ENCODE measurements at places on chromosomes 6 and 20. TPM values are rescaled to one million over a fixed set of nuclear protein-coding genes. Genes with fewer than 3 reads are reported as not detected.

DNA sequence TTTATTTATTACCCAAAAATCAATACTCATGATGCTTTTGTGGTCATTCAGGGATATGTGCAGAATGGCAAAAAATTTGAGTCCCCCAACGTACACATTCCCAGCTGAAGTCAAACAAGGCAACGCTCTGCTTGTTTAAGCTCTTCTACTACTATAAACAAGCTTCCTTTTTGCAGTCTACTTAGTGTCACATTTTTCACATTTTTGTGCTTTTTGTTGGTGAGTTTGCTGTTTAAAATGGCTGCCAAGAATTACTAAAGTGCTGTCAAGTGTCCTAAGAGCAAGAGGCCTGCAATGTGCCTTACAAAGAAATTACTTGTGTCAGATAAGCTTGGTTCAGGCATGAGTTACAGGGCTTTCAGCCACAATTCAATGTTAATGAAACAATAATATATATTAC is 2.1 kb downstream of the WFDC8 start:
- H3K4me1 ChIP-seq: no peaks in the 10 kb centered on the region
- H3K27me3 ChIP-seq: no peaks in the 10 kb centered on the region
- DNase-seq: no peak
- no peak overlapping the region for H3K4me3 ChIP-seq
- H3K36me3 ChIP-seq: no peaks in the 10 kb centered on the region
- no peak overlapping the region for H3K27ac ChIP-seq

- H3K4me3 ChIP-seq: no peak overlapping the region
- H3K36me3 ChIP-seq: no peaks in the 10 kb centered on the region
- H3K27ac ChIP-seq: no peak overlapping the region
- H3K4me1 ChIP-seq: no peaks in the 10 kb centered on the region
- H3K27me3 ChIP-seq: no peaks in the 10 kb centered on the region
These were observed 158.3 kb downstream of the DOK5 start for GRCh38 chr20:54633374-54634355.

GRCh38 chr20:15374682-15375081 is 1037.3 kb upstream of the FLRT3 start:
- H3K4me3 ChIP-seq: no peak overlapping the region
- no peaks in the 10 kb centered on the region for H3K27me3 ChIP-seq
- no peak for DNase-seq
- H3K4me1 ChIP-seq: no peaks in the 10 kb centered on the region

GRCh38 chr6:28534875-28535274 is 9.2 kb downstream of the GPX5 start:
- H3K27me3 ChIP-seq: no peaks in the 10 kb centered on the region
- H3K4me3 ChIP-seq: no peak overlapping the region
- DNase-seq: no peak
- H3K27ac ChIP-seq: no peak overlapping the region

DNA sequence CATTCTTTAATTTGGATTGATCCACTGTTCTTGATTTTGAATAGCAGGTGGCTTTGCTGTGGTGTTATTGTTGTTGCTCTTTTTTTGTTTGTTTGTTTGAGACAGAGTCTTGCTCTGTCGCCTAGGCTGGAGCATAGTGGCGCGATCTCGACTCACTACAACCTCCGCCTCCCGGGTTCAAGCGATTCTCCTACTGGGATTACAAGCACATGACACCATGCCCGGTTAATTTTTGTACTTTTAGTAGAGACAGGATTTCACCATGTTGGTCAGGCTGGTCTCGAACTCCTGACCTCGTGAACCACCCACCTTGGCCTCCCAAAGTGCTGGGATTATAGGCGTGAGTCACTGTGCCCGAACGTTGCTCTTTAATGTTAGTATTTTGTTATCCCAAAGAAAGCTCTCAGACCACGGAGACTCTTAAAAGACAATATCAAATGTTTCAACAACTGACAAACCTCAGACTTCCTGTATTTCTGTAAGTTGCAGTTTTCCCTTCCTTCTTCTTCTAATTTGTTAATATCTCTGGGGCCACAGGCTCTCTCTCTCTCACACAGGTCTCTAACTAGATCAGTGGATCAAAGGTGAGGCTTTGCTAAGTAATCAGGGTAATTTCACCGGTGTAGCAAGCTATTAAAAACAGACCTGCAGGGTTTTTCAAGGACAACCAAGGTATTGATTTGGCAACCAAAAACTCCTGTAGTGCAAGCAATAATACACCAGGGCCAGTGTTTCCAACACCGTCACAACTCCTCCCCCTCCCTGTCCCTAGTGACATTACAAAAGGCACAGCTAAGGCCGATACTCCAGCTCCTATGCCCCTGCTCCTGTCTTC is 48.8 kb upstream of the ZNF217 start:
- H3K27ac ChIP-seq: no peak overlapping the region
- no peaks in the 10 kb centered on the region for H3K36me3 ChIP-seq
- H3K27me3 ChIP-seq: no peaks in the 10 kb centered on the region

- DNase-seq: peak; percentile 42
- no peaks in the 10 kb centered on the region for H3K4me1 ChIP-seq
- H3K4me3 ChIP-seq: no peak overlapping the region
These were observed 12.3 kb downstream of the DDX27 start for GRCh38 chr20:49231471-49231870.

DNA sequence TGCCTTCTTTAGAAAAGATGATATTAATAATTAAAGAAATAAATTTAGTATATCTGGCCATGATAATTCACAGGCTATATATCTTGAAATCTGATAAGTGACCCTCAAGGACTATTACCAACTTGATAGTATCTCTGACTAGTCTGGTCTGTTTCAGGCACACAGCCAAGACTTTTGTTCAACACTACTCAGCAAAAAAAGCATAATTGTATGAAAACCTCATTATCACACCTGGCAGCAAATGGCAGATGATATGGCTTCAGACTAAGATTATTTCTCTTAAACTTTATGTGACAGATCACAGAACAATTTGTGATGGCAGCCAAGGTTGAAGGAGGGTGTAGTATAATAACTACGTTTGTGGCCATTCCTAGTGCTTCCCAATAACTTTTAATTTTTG is 114.7 kb downstream of the RWDD2A start:
- no peak overlapping the region for H3K27ac ChIP-seq
- DNase-seq: no peak
- no peaks in the 10 kb centered on the region for H3K36me3 ChIP-seq
- no peaks in the 10 kb centered on the region for H3K27me3 ChIP-seq
- peaks cover 2% of the 10 kb centered on the region for H3K4me1 ChIP-seq

DNA sequence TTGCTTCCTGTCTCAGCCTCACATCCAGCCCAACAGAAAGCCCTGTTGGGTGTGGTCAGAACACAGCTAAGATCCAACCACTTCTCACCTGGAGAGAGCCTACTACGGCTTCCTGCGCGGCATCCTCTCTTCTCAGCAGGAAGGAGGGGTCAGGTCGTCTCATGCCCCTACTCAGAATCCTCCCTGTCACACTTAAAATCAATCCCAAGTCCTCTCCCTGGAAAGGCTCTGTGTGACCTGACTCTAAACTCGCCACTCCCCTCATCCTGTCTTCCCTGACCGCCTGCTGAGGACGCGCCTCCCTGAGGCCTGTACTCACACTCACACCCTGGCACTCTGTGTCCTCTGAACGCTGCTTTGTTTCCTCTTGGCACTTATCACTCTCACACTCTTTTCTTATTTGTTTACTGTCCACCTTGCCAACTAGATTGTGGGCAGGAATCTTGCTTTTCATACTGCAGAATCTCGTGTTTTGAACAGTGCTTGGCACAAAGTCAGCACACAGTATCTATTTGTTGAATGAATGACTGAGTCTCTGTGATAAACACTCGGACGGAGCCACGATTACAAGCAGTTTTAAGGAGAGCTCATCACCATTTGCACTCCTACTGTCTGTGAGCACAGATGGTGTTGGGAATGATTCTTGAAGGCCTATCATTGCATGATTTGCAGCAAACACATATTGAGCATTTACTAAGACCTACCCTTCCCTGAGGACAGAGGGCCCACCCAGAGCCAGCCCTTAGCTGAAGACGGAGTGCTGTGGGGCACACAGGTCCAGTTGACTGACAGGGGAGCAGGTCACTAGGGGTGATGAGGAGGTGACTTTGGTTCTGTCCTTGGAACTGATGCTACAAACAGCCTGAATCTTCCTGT is 18.7 kb downstream of the RAB5IF start:
- no peak for DNase-seq
- H3K4me1 ChIP-seq: no peaks in the 10 kb centered on the region
- H3K4me3 ChIP-seq: no peak overlapping the region
- no peaks in the 10 kb centered on the region for H3K27me3 ChIP-seq
- no peaks in the 10 kb centered on the region for H3K36me3 ChIP-seq

DNA sequence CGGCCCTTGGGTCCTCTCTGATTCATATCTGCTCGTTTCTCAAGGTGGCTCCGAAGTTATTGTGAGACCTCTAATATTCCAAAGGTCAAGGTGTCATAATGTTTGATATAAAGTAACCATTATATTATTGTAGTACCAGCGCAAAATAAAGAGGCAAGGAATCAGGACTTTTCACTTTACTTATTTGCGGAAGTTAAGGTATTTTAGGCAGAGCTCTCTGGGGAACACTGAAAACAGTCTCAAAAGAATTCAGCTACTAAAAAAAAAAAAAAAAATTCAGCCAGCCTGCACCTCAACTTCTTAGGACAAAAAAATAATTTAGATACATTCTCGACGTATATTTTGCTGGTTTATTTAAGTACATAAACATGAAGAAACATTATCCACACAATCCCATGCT is 2.4 kb downstream of the OSER1 start:
- peaks cover 2% of the 10 kb centered on the region for H3K36me3 ChIP-seq
- no peaks in the 10 kb centered on the region for H3K27me3 ChIP-seq
- H3K27ac ChIP-seq: no peak overlapping the region
- peaks cover 7% of the 10 kb centered on the region for H3K4me1 ChIP-seq
- DNase-seq: no peak

GRCh38 chr6:131212913-131213312 is 77.6 kb downstream of the AKAP7 start:
- H3K27ac ChIP-seq: no peak overlapping the region
- no peaks in the 10 kb centered on the region for H3K4me1 ChIP-seq
- no peak overlapping the region for H3K4me3 ChIP-seq
- DNase-seq: no peak
- peaks cover 5% of the 10 kb centered on the region for H3K36me3 ChIP-seq

DNA sequence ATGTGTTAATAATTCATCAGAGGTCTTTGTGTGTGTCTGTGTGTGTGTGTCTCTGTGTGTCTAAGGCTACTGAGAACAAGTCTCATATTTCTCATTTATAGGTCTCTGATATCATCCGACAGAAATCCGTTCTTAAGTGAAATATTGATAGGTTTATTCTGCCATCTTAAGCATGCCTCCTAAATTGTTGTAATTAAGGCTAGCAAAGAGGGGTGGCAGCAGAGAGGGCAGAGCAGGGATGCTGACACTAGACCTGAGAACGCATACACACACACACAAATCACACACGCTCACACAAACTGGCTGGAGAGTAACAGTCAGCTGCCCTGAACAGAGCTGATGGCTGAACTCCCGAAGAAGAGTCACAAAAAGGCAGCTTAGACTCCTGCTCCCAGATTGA is 84.9 kb upstream of the LRFN2 start:
- H3K4me3 ChIP-seq: no peak overlapping the region
- no peaks in the 10 kb centered on the region for H3K27me3 ChIP-seq
- no peaks in the 10 kb centered on the region for H3K4me1 ChIP-seq
- no peak overlapping the region for H3K27ac ChIP-seq

DNA sequence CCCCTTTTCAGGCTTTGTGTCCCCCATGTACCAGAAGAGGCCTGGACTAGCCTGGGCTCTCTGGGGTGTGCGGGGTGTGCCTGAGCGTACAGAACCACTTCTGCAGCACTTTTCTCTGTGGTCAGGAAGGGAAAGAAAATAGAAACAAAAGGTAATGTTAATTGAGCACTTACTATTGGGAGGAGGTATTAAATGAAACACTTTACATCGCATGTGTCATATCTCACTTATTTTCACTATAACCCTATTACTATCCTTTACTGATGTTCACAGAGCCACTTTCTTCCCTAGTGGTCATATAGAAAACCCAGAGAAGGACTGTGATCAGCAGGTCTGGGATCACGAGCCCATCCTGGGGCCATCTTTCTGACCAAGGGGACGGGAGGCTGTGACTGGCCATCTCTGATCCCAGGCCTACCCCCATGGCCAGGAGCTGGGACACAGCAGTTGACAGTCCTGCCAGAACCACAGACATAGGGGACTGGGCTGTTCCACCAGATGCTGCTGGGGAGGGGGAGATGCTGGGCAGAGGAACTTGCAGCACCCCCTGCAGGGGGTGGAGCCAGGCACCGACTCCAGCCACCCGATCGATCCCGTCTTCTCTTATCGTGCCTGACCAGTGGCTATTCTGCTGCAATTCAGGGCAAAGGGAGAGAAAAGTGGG is 107.6 kb downstream of the VEGFA start:
- H3K4me1 ChIP-seq: no peaks in the 10 kb centered on the region
- DNase-seq: no peak
- H3K27ac ChIP-seq: no peak overlapping the region
- no peaks in the 10 kb centered on the region for H3K27me3 ChIP-seq
- no peak overlapping the region for H3K4me3 ChIP-seq
- H3K36me3 ChIP-seq: no peaks in the 10 kb centered on the region

DNA sequence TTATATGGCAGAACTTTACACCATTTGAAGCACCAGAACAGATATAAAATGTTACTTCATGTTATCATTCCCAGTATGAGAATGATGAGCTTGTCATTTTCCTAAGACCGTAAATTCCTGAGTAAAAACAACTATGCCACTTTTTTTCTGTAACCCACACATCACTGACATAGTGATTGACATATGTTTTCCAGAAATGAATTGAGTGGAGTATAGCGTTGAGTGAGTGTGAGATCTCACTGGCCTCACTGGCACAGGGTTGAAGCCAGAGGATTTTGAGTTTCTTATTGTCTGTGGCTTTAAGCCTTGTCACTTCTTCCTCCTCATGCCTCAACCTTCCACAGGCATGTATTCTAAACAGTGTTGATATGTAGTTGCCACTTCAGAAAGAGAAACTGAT is 62.3 kb downstream of the PDE7B start:
- H3K27me3 ChIP-seq: no peaks in the 10 kb centered on the region
- no peaks in the 10 kb centered on the region for H3K4me1 ChIP-seq
- H3K36me3 ChIP-seq: no peaks in the 10 kb centered on the region
- no peak for DNase-seq
- no peak overlapping the region for H3K4me3 ChIP-seq

- no peak overlapping the region for H3K4me3 ChIP-seq
- no peaks in the 10 kb centered on the region for H3K27me3 ChIP-seq
- H3K36me3 ChIP-seq: no peaks in the 10 kb centered on the region
- no peak for DNase-seq
- no peaks in the 10 kb centered on the region for H3K4me1 ChIP-seq
- no peak overlapping the region for H3K27ac ChIP-seq
These were observed 30.8 kb upstream of the CSNK2A1 start for GRCh38 chr20:574297-574942.

GRCh38 chr6:110617057-110617456 is 140.6 kb upstream of the SLC22A16 start:
- H3K4me1 ChIP-seq: no peaks in the 10 kb centered on the region
- H3K27ac ChIP-seq: no peak overlapping the region
- no peaks in the 10 kb centered on the region for H3K27me3 ChIP-seq
- H3K36me3 ChIP-seq: no peaks in the 10 kb centered on the region

UQCC2 gene
- total RNA-seq: 19.5 TPM

BTN1A1 gene
- total RNA-seq: not detected

LRRC73 gene
- total RNA-seq: 0.39 TPM

TCP11 gene
- not detected for total RNA-seq

PEDS1 gene
- 17.2 TPM for total RNA-seq

FAM83D gene
- 6.1 TPM for total RNA-seq

TNF gene
- total RNA-seq: 1.9 TPM

NNAT gene
- not detected for total RNA-seq

PRKN gene
- 9.0 TPM for total RNA-seq
